ENCODE measurements at places on chromosomes 16 and 17.

GRCh38 chr16:68481636-68482035 is 33.3 kb upstream of the SMPD3 start:
- DNase-seq = no peak

- DNase-seq = no peak
These were observed 432.5 kb downstream of the RBFOX1 start for GRCh38 chr16:7765079-7765550.

DNA sequence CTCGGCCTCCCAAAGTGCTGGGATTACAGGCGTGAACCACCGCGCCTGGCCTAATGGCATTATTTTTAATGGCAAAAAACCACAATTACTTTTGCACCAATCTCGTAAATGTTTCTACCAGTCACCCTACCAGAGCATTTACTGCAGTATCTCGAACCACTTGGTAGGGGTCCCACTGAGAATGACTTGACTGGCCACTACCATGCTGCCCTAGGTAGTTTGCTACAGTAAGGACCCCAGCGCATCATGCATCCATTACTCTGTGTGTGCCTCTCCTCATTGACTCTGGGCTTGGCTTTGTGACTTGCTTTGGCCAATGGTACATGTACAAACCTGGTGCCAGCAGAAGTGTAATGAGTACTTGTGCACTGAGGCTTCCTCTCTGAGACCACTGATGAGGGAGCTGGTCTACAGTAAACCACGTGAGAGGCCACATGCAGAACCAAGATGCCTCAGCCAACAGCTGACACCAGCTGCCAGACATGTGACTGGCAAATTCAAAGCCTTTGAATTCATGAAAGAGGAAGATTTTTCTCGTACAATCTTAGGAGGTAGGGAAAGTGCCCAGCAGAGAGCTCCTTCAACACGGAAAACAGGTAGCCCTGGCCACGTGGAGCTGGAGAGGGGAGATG is 421.7 kb upstream of the C16orf82 start:
- DNase-seq = no peak

DNA sequence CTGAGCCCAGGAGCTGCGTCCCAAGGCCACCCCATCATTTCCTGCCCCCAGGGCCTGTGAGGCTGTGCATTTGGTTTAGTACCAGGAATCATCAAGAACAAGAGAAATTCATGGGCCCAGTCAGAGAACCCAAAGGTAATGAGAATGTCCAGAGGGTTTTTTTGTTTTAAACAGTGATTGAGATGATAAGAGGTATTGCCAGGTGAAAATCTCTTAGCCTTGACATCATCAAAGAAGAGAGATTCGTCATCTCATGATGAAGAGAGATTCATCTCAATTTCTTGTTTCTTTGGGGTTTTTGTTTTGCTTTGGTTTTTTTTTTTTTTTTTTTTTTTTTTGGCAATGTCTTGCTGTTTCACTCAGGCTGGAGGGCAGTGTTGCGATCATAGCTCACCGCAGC is 170.6 kb upstream of the CACNG5 start:
- no peak for DNase-seq

DNA sequence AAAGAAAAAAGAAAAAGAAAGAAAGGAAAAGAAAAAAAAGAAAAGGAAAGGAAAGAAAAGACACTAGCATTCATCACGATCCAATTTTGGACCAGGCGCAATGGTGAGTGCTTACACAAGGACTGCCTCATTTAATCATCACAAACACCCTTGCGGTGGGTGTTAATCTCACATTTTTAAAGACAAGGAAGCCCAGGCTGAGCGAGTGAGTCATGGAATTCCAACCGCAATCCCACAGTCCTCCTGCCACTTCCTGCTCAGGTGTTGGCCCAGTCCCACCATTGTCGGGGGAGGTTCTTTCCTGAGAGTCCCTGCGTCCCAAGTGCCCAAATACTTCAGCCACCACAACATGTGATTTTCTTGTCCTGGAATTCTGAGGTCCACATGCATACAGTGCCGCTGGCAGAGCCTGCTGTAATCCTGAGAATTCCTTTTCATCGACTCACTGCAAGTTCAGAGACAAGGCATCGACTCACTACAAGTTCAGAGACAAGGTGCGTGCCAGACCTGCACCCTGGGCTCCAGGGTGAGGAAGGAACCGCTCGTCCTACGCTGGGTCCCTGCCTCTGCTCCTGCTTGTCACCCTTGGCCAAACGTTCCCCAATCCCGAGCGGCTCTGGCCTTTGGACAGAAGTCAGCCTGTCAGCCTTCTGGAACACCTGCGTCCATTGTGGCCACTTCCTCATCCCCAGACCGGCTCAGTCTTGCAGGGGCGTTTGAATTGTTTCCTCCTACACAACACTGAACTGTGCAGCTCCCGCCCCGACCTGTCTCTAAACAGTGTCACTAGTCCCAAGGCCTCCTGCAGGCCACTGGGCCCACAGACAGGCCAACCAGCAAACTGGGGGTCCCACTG is 5.8 kb downstream of the ZG16B start:
- DNase-seq = no peak
